ENCODE measurements at places on chromosomes 3 and 15. TPM values are rescaled to one million over a fixed set of nuclear protein-coding genes. Genes with fewer than 3 reads are reported as not detected.

GRCh38 chr3:128274837-128275236, 121.6 kb downstream of the EEFSEC start:
- no peak for DNase-seq

- DNase-seq: no peak
Observed at GRCh38 chr15:66733976-66734375, 31.9 kb downstream of the SMAD6 start.

DNA sequence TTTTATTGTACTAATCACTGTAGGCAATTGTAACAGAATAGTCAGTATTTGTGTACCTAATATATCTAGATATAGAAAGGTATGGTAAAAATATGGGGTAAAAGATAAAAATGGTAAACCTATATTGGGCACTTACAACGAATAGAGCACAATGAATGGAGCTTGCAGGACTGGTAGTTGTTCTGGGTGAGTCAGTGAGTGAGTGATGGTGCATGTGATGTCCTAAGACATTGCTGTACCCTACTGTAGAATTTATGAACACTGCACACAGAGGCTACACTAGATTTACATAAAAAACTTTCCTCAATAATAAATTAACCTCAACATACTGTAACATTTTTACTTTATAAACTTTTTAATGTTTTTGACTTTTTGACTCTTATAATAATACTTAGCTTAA, 274.3 kb upstream of the PPP2R3A start:
- no peak for DNase-seq

GRCh38 chr15:70856884-70857561, 3.1 kb upstream of the LARP6 start:
- DNase-seq: peak; percentile 41

DNA sequence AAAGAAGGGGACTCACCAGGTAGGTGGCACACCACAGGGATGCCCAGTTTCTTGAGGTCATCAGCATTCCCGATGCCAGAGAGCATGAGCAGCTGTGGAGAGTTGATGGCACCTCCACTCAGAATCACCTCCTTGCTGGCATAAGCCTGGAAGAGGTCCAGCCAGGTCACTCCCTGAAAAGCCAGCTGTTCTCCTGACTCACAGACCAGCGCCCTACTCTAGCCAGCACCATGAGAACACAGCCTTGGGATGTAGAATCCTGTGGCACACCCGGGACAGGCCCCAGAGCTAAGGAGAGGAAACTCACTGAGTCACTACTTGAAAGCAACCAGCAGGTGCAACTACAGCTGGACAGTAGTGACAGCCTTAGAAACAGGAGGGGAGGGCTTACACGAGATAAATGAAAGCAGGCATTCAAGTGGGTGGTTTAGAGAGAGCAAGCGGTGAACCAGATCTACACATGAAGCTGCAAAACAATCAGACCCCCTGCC, 24.5 kb downstream of the CHDH start:
- DNase-seq: no peak

DNA sequence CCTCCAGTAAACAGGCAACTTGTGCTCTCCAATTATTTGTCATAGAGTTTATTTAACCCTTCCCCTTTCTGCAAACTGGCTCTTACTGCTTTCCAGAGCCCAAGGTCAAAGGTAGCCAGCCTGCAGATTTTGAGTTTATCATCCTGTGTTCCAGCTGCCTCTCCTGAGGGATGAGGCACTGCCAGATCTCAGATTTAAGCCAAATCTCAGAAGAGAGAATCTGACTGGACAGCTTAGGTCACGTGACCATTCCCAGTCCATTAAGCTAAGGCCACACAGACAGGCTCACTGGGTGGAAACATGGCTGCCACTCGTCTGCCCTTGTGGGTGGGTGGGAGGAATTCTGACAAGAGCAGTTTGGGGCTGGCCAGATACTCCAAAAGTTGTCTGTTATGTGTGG, 8.6 kb upstream of the SIAH2 start:
- DNase-seq: no peak

GRCh38 chr15:29968895-29969561, 113.7 kb upstream of the GOLGA8J start:
- DNase-seq: no peak

DNA sequence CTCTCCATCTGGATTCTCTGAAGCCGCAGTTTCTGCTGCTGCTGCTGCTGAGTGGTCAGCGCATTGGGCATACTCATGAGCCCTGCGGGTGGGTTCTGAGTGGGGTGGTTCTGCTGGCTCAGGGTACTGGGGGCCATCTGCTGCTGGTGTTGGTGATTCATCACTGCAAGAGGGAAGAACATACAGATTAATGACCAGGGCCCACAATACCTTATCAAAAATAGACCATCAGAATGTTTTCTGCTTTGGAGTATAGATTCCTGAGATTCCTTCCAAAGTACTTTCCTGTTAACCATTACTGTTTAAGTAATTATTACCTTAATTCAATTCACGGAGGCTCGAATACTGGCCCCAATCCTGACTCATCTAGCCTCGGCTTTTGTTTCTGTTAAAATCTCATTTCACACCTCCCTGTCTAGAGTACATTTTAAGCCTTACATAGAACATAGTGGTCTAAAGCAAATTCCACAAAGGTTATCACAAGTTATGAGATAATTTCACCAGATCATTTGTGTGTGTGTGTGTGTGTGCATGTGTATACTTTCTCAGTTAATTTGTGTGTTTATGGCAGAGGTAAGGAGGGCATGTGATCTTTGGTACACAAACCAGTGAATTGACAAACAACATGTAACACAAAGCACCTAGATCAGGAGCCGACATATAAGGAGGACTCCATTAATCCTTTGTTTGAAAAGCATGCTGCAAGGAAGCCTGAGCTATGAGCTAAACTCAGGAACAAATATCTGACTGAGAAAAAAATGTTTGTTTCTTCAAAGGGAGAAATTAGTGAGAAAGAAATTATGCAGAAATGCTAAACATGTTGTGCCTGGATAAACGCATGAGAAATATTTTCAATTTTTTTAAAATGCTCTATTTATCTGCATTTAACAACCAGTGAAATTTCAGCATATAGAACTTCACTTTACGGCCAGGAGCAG, 68.1 kb downstream of the TM4SF4 start:
- no peak for DNase-seq

DNA sequence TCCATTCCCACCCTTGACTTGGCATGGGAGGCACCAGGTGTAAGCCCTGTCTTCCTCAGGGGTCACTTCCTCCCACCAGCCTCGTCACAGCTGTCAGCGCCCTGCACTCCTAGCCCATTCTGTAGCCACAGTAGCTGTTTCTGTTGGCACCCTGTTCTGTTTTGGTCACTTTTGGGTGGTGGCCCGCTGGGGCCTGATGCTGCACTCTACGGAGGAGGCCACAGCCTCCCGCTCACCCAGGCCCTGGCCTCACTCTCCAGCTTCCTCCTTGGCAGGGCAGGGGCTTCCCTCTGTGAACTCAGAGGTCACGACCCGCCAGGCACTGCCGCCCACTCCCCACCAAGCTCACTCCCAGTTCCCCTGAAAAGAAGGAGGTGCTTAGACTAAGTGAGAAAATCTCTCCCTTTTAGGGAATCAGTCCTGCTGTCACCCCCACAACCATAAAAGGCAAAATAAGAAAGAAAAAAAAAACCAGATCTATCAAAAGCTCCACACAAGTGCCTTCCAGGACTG, 68.4 kb downstream of the MGLL start:
- DNase-seq: no peak

DNA sequence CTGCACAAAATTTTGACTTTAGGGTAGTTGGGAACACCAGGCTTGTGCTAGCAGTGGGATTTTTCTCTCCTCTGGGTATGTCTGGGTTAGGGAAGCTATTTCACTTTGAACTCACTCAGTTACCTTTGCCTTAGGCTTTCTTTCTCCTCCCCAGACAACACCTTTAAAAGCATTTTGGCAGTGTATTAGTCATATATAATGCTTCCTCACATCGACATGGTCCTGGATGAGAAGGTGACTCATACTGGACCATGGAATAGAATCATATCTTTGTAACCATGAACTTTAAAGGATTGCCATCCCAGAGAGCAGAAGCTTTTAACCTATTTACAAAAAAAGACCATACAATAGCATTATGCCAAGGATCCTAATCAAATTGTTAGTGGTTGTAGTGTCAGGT, 2.7 kb downstream of the RYR3 start:
- DNase-seq: no peak

DNA sequence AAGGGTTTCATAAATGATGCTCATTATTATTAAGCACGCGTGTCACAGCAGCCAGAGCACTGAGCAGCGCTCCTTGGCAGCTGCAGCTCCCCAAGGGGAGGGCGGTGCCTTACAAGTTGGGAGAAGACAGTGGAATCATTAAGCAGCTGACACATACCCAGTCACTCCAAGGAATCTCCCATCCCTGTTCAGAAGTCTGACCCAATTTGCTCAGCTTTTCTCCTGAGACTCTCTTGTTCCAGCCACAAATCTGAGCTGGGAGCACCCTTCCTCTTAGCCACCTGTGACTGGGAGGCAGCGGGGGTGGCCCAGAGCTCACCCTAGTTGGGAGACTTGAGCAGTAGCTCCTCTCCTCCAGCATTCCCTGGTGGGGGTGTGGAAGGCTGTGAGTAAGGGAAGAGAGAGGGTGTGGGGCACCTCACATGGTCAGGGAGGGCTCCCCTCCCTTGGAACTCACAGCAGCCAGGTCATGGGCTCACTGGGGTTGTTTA, 64.3 kb downstream of the DUT start:
- DNase-seq: no peak

GRCh38 chr15:67085237-67085817, 19.9 kb downstream of the SMAD3 start:
- no peak for DNase-seq

- DNase-seq: no peak
Observed at GRCh38 chr3:66553441-66554113, 52.8 kb upstream of the LRIG1 start.

GRCh38 chr3:168864107-168865021, 768.6 kb upstream of the GOLIM4 start:
- peak; percentile 76 for DNase-seq

DNA sequence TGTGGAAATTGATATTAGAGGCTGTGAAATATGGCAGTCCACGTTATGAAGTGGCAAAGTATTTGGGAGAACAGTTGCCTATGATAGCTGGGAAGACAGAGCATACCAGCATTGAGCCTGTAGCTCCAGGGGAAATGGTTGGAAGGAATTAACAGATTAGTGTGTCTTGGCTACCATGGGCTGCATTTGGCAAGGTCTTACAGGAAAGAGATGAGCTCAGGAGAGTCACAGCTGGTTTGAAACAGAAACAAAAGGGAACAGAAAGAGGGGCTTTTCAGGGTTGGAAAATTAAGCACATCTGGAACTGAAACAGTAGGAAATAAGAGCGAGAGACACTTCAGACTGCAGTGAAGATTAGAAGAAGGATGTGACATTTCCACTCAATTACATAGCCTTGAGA, 141.7 kb downstream of the FBLN2 start:
- no peak for DNase-seq

- no peak for DNase-seq
Observed at GRCh38 chr15:30062881-30063280, 19.9 kb upstream of the GOLGA8J start.

DNA sequence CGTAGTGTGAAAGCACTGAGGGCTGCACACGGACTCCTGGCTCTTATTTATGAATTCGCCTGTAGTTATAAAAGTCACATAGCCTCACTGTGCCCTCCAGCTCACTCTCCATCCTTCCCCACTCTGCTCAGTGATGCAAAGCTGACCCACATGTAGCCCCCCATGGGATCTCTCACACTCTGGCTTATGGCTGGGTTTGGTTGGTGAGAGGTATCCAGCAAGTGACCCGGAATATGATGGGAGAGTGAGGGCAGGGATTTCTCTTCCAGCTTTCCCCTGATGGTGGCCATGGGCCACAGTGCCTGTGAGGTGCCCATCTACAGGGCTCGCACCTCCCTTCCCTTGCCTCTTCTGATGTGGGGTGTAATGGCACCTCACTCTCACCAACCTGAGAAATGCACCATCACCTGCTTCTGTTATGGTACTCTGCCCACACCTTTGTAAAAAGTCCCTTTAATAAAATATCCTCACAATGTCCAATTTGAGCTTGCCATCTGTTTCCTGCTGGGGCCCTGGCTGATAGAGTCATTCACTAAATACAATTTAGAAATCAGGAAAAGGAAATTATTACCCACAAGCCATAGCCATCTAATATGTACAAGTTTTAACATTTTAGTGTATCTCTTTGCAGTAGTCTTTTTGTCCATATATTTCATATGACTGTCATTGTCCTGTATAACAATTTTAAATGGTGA, 93.6 kb downstream of the SCN11A start:
- no peak for DNase-seq

DNA sequence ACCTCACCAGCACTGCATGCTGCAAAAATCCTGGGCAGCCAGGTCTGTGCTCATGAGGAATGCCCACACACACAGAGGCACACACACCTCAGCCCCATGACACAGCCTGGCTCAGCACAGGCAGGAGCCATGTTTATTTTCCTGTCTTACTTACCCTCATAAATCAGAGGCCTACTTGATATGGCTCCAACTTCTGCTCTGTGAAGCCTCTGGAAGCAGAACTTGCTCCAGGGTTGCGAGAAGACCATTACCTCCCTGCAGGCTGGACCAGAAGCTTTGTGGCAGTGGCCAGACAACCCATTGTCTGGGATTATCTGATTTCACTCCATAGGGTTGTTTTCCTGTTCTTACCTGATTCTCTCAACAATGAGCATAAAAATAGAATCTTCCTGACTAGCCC, 43.8 kb upstream of the CMTM8 start:
- no peak for DNase-seq

- DNase-seq: no peak
Observed at GRCh38 chr15:33152502-33153109, 41.9 kb downstream of the FMN1 start.

The SNURF gene
- 17.6 TPM for polyA plus RNA-seq

The LMAN1L gene
- not detected for polyA plus RNA-seq

The LOXL1 gene
- 2.2 TPM for polyA plus RNA-seq

The MYLK gene
- 2.2 TPM for polyA plus RNA-seq

The SUMF1 gene
- 6.5 TPM for polyA plus RNA-seq

The DISP2 gene
- 12.2 TPM for polyA plus RNA-seq

The LIPH gene
- polyA plus RNA-seq: 5.0 TPM

The EOMES gene
- not detected for polyA plus RNA-seq

The TRIM42 gene
- not detected for polyA plus RNA-seq

The B3GALNT1 gene
- polyA plus RNA-seq: 9.7 TPM

The PAQR5 gene
- 6.4 TPM for polyA plus RNA-seq

The CILP gene
- polyA plus RNA-seq: 8.7 TPM

The LRRC49 gene
- 0.89 TPM for polyA plus RNA-seq

The MAP1A gene
- polyA plus RNA-seq: 0.27 TPM

The ATP13A5 gene
- not detected for polyA plus RNA-seq

The HYKK gene
- 12.4 TPM for polyA plus RNA-seq

The SLC28A2 gene
- polyA plus RNA-seq: 5.4 TPM

The SLC15A2 gene
- polyA plus RNA-seq: 1.1 TPM
